Stimulated activated CD8-positive, alpha-beta memory T cell treated with anti-CD3 and anti-CD28 coated beads, Interleukin-4, amount 100 ng/mL, for 48 hours (primary cell): ENCODE measurements at places on chromosomes 7 and 10.

DNA sequence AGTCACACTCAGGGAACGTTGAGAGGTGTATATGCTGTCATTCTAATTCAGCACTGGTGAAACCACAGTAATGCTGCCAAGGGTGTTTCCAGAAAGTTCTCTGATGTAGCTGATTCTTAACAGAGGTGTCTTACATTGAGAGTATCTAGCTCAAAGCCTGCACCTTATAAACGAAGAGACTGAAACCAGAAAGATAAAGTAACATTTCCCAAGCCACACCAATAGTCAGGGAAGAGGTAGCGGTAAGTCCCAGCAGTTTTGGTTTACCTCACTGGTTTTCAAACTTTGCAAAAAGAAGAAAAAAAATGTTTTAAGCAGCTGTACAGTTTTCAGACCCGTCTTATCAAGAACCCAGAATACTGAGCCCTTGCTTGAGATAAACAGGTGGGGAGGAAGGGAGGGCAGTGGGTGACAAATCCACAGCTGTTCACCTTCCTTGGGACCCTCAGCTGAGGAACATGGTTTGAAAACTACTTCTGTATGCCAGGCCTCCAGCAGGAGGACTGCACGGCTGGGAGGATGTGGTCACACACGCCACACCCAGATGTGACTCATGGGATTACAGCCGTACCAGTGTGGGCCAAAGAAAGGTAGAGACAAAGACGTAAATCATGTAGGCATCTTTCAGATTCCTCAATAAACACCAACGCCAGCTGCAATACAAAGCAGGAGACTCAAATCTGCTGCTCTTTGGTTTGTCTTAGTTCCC lies 63.9 kb upstream of the GSDME start:
- peak; percentile 84 for DNase-seq

- DNase-seq: no peak
Observed at GRCh38 chr10:25505466-25505865, 330.7 kb downstream of the GPR158 start.

GRCh38 chr7:101968720-101969466 lies 151.5 kb downstream of the CUX1 start:
- DNase-seq: no peak

GRCh38 chr7:132666774-132667172 lies 90.5 kb upstream of the PLXNA4 start:
- no peak for DNase-seq

DNA sequence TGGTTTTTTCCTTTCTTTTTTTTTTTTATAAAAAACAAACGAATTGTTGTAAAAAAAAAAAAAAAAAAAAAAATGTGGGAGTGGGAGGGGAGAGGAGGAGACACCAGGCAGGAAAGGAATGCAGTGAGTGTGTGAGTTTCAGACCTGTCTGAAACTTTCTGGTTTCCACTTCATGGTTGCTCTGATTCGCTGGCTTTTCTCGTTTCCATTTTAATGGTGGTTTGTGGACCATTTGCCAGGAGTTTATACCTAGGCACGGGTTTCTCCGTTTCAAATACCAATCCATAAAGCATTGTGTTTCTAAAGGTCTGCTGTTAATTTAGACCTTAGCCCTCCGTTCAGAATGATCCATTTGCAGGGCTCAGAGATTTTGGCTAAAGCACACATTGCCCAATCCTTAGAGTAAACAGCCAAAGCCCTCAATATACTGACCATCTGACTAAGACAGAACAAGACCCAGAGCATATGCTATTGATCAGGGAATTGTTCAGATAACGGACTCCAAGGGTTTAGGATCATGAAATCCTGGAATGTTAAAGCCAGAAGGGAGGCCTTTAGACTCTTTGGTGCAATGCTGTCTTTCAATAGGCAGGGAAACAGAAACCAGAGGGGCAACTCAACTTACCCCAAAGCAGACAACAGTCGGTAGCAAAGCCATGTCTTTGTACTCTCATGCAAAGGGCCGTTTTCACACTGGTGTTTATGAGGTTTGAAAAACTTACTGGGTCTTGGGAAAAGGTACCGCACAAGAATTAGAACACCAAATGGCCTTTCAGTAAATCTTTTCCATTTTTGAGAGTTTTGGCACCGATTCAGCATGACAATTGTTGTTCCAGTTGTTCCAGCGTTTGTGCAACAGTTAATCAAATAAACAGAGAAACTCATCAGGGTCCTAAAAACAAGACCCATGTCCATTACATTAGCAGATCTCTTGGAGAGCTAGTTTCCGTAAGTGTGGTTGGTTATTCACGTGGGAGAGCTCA lies 94.3 kb upstream of the AGBL3 start:
- no peak for DNase-seq

DNA sequence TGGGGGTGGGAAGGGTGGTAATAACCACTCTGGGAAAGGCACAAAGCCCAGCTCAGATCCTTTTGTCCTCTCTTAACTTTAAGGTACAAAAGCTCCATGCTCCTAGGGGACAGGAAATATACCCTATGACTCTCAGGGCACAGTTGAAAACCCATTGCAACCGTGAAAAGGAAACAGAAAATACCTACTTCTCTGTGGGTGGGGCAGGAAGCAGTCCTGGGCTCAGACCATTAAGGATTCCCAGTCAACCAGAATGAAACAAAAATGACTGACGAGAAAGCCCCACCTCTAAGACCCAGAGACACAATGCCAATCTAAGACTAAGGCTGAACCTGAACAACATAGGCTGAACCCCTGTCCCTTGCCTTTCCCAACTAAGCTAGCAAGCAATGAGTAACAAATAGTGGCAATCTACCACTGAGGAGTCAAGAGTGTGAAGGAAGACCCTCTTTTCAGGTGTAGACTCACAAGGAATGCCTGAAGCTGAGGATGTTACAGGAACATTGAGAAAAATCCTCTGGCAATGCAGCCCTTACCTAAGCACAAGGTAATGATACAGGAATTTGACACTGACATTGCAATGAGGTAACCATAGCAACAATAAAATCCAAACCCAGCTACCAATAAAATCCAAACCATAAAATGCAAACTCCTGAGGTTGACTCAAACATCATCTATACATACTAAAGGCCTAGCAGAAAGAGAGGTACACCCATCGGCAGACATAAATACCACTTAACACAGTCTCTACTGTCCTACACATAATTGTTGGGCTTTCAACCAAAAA lies 380.1 kb downstream of the HPSE2 start:
- no peak for DNase-seq
